NCI-H1694 (cell line): ENCODE measurements at places on chromosomes 12 and 14.

- DNase-seq = no peak
Measured at GRCh38 chr14:23164250-23164649, 19.2 kb downstream of the SLC7A8 start.

- no peak for DNase-seq
Measured at GRCh38 chr14:102580550-102581110, 11.8 kb upstream of the RCOR1 start.

- DNase-seq = peak; percentile 76
Measured at GRCh38 chr12:68222326-68222725, 3.3 kb downstream of the IL26 start.

GRCh38 chr14:52121441-52121840, 52.6 kb upstream of the NID2 start:
- no peak for DNase-seq

DNA sequence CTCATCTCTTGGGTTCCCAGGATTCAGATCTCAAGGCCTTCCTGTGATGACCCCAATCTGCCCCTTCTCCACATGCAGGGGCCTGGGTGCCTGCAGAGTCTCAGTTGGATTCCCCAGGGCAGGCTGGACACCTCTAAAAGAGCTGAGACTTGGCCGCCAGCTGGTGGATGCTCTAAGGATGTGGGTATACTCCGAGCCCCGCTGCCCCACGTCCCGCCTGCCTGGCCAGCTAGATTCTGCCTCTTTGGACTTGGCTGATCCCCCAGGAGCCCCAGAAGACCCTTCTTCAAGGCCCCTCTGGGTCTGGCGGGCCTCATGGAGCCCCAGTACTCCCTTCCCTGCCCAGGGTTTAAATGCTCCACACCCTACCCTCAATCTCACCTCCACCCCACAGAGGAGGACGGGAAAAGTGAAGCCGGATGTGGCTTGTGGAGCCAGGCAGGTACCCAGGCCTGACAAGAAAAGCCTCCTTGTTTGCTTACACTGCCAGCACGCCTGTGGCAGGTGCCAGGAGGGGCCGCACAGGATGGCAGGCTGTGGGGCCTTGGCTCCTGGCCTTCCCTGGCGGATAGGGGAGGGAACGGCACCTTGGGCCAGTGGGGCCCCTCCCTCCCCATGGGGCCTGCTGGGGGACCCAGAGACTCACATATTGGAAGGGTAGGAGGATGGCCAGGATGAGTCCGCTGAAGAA, 15.1 kb downstream of the FAIM2 start:
- no peak for DNase-seq

GRCh38 chr14:100213956-100214769, 24.8 kb upstream of the YY1 start:
- peak; percentile 88 for DNase-seq

DNA sequence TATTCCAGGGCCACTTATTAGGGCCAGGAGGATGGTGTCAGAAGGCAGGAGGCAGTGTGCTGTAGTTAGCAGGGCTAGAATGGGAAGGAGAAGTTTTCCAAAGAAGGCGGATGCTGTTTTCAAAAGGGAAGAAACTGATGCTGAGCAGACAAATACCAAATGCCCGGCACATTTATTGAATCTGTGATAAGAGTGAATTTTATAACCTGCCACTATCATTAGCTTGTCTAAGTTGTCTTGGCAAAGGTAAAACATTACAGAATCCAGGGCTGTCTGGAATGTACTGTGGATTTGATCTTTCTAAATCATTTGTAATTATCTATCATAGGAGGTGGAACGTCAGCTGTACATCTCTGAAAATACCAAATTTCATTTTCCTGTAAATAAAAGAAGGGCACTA, 40.8 kb downstream of the NDUFA12 start:
- no peak for DNase-seq

DNA sequence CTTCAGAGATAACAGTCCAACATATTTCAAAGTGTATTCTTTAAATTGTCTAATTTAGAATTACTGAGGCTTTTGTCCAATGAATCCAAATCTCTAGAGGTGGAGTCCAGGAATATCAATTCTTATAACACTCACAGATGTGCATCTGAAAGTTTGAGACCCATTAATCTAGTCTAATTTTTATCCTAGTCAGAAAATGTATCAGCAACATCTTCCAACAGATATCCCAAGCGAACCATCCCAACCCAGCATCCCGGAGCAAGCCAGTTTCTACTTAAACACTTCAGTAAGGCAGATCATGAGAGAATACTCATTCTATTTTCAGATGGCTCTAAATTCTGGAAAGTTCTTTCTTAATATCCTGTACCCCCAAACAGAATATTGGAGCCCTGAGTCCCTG, 113.5 kb downstream of the BBS10 start:
- DNase-seq = no peak

GRCh38 chr12:1972260-1972659, 32.0 kb downstream of the DCP1B start:
- DNase-seq = no peak

DNA sequence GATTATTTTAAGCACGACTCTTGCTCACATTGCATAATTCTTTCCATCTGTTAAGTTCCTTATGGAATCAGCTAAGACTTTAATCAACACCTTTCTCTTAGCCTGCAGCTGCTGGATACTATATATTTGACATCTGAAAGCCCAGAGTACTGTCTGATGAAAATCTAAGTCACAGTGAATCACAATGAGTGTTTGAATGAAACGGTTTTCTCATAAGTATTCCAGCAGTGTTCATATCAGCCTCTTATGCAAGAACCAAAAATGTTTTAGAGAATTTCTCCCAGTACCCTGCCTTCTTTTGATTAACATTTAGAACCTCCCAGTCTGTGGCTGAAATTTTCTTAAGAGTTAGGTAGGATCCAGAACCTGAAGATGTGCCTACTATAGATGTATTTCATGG, 55.6 kb downstream of the FRMD6 start:
- no peak for DNase-seq

- DNase-seq = no peak
Measured at GRCh38 chr12:66269142-66269541, 33.2 kb upstream of the HELB start.

- no peak for DNase-seq
Measured at GRCh38 chr12:51852404-51853137, 4.1 kb upstream of the FIGNL2 start.

DNA sequence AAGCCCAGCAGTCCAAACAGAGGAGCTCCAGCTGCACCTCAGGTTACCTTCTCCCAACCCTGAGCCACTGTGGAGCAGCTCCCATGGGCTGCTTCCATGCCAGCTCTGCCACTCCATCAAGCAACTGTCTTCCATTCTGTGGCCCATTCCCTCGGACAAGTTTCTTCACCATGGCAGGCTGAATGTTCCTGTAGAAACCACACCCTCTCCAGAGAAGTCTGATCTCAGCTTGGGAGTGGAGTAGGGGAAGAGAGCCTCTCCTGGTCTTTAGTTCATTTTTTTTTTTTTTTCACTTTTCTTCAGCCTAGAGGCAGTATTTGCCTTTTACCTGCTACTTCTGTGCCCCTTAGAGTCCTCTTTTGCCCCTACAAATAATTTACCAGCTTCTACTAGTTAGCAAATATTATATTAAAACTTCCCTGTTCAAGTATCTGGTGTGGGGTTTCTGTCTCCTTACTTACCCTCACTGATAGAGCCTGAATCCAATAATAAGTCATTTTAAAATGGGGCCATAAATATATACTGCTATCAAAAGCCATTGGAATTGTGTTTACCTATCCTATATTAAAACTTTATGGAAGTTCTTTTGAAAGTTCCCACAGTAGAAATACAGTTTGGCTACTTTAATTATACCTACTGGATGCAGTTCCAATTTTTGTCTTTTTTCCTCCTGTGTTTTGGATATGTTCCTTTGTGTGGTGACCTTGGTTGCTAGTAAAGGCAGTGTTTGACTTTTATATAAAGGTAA, 11.7 kb upstream of the SLC17A8 start:
- no peak for DNase-seq

- DNase-seq = peak; percentile 46
Measured at GRCh38 chr12:75784591-75784990, 247.0 kb downstream of the PHLDA1 start.

- no peak for DNase-seq
Measured at GRCh38 chr14:101980700-101981099, 16.3 kb downstream of the DYNC1H1 start.

- peak; percentile 2 for DNase-seq
Measured at GRCh38 chr12:104825408-104825807, 132.7 kb downstream of the SLC41A2 start.

- DNase-seq = no peak
Measured at GRCh38 chr14:71711619-71712018, 220.6 kb upstream of the RGS6 start.

DNA sequence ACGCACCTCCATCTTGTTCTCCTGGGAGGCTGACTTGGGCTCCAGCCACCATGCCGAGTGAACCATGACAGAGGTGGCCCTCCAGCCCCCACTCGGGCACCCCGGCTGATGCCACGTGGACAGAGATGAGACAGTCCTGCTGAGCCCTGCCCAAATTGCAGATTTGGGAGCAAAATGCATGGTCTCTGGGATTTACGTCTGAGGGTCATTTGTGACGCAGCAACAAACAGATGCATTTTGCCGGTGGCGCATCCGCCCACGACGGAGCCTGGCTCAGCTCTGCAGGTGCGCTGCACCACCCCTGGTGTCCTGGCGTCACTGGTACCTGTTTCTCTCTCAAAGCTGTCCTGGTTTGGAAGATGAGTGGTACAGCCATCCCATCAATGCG, 31.1 kb upstream of the INF2 start:
- DNase-seq = no peak

GRCh38 chr14:74515891-74516412, 22.4 kb downstream of the ISCA2 start:
- DNase-seq = no peak

- DNase-seq = no peak
Measured at GRCh38 chr14:54758041-54758440, 144.6 kb downstream of the GCH1 start.

DNA sequence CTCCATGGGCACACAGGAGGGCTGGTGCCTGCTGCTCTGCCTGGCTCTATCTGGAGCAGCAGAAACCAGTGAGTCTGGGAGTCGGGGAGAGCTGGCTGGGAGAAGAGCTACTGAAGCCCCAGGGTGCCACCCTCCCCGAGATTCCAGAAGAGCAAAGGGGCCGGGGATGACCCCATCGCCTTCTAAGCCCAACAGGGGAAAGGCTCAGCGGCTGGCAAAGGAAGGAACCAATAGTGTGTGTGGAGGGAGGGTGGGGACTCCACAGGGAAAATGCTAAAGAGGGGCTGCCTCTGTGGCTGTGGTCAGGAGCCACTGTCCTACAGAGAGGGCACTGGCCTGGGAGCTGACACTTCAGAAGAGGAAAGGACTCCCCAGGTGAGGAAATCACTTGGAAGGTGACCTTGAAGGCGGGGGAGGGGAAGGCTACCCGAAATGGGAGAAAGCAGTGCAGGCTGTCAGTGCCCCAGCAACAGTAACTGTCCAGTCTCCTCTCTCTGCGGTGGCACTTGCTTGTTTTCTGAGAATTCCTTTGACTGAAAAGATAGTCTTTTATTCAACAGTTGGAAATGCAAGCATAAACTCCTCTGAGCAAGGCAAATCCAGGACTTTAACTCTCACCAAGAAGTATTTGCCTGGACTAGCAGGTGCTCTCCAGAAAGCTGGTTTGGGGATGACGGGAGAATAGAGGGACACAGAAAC, 552 bp downstream of the TAPBPL start:
- DNase-seq = peak; percentile 12

DNA sequence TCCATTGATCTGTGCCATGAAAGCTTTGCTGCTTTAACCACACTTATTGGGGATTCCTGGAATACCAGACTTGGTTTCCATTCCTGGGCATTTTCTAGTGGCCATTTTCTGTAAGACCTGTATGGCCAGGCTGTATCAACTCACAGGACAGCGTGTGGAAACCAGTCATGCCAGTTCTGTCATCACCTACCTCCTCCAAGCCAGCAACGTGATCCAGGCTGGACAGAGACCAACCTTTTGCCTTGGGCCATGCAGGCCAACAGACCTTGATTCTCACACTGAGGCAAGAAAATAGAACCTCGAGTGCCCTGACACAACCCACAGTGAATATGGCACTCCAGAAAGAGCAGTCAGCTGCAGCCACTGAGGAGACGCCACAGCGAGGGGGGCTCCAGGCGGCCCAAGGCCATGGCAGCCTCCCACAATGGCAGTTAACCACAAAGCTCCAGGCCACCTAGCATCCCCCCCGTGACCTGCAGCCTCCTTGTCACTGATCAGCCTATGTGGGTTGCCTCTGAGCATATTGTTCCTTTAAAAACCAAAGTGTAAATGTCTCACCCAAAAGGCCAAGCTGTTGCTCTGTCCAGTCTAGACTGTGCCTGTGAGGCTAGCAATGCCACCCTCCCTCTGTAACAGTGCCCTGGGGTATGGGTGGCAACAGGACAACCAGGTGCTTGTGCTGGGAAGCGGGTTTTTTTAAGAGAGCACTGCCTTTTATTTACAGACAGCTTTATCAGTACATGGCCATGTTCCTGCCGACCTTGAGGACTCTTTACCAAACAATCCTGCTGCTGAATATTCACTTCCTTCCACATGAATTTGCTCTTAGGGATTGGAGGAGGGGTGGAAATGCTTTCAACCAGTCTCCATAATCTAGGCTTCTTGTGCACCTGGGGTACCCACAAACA, 168.7 kb upstream of the HIF1A start:
- no peak for DNase-seq

DNA sequence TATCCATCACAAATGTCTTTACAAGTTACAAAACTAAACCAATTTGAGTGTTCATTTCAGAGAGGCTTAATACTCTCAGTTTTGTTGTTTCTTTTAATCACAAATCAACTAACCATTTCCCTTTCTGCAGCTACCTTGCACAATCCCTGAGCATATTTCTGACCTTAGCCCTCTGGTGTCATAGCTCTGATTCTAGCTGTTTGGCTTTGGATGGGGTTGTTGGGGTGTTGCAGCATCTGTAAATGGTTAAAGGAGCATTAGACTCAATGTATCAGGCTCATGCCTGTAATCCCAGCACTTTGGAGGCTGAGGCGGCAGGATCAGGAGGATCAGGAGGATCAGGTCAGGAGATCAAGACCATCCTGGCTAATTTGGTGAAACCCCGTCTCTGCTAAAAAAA, 461.4 kb downstream of the NRXN3 start:
- DNase-seq = no peak

GRCh38 chr12:39503439-39503838, 60.5 kb upstream of the KIF21A start:
- DNase-seq = no peak

- DNase-seq = no peak
Measured at GRCh38 chr12:11577658-11578260, 71.7 kb upstream of the ETV6 start.

DNA sequence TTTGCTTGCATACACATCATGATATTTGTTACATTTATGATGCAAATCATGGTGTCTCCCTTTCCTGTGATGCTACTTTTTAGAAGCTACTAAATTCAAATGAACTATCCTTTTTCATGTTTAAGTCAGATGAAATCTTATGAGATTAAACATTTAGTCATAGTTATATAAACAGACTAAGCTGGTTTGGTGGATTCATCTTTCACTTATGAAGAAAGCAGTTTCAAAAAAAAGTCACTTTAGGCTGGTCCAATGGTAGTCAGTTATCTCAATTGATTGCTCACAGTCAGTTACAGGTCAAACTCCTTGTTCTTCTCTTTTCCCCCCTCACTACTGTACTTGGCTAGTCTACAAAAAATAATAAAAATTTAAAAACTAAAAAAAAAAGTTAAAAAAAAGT, 19.7 kb downstream of the SYCP3 start:
- DNase-seq = no peak
